ENCODE measurements at places on chromosomes 1 and 21.

- DNase-seq: no peak
Measured at GRCh38 chr1:178497903-178498478, 1.2 kb upstream of the CLEC20A start.

DNA sequence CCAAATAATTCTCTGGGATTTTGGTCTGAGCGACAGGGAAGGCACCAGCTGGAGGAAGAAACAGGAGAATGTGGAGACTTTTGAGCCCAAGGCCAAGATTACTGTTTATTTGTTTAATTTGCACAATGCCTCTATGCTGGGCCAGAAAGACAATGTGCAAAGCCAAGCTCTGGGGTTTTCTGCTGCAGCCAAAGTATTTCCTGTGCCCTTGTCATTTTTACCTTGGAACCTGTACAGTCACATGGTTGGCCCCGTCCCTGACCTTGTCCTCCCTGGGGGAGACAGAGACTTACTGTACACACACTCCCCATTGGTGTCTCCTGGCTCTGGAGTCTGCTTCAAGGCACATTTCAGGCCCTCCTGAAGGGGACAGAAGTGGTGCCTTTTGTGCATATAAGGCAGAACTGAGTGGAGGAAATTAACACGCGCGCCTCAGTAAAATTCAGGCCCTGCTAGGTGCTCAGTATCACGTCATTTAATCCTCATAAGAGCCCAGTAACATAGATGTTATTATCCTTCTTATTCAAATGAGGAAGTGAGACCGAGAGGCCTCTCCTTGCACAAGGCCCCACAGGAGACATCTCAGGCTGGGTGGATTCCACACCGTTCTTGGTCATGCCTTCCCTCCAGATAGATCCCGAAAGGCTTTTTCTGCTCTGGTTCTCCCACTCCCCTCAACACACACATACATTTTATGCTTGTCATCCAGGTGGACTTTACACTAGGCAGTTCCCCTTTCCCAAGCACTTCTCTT, 21.1 kb downstream of the C1orf115 start:
- DNase-seq: no peak

DNA sequence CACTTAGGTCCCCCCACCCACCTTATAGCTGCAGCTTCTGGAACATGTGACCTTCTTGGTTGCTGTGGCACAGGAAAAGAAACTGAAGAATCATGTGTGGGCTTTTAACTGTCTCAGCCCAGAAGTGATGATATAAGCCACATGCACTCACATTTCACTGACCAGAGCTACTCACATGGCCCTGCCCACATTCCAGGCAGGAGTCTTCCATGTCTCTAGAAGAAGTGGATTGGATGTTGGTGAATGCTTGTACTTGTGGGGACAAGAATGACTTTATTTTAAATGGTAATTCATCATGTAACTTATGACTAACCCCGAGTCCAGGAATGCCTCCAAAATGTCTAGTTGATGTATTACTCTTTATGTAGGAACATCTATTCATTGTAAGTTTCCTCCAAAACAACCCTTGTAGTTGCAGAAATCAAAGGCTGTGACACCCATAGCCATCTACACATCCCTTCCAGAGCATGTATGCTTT, 15.8 kb upstream of the CAMK1G start:
- no peak for DNase-seq

GRCh38 chr1:44406737-44407429, 1.8 kb downstream of the RNF220 start:
- DNase-seq: no peak

DNA sequence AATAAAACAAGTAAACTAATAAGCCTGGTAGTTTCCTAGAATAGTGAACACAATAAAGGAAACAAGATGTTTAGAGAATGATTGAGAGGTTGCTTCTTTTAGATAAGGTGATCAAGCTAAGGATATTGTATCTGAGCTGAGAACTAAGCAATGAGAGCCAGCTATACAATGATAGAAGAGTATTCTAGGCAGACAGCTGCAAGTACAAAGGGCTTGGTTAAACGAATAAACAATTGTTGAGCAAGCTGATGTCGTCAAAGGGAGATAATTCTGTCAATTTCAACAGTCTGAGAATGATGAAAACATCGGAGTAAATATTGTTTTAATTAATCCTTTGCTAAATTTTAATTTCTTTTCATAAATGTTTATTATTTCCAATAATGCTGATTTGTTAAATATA, 5.5 kb upstream of the FH start:
- DNase-seq: no peak

DNA sequence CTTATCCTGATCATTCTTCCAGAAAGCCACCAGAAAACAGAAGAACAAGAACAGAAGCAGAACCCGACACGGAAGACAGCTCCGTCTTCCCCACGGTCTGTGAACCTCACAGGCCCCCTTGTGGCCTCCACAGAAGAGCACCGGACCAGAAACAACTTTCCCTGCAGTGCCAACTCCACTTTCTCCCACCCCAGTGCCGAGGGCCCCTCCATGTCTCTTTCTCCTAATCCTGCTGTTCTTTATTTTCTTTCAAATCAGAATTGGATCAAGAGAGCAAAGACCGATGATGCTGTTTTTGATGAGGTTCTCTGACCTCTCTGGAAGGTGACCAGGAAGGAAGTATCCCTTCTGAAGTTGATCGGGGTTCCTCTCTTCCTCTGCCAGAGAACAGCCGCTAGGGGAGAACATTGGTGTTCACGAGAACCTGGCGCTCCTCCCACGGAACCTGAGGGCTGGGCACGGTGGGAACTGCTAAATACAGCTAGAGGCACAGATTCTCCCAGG, 58.9 kb upstream of the CTTNBP2NL start:
- no peak for DNase-seq

- no peak for DNase-seq
Measured at GRCh38 chr1:87560601-87561360, 232.1 kb downstream of the LMO4 start.

DNA sequence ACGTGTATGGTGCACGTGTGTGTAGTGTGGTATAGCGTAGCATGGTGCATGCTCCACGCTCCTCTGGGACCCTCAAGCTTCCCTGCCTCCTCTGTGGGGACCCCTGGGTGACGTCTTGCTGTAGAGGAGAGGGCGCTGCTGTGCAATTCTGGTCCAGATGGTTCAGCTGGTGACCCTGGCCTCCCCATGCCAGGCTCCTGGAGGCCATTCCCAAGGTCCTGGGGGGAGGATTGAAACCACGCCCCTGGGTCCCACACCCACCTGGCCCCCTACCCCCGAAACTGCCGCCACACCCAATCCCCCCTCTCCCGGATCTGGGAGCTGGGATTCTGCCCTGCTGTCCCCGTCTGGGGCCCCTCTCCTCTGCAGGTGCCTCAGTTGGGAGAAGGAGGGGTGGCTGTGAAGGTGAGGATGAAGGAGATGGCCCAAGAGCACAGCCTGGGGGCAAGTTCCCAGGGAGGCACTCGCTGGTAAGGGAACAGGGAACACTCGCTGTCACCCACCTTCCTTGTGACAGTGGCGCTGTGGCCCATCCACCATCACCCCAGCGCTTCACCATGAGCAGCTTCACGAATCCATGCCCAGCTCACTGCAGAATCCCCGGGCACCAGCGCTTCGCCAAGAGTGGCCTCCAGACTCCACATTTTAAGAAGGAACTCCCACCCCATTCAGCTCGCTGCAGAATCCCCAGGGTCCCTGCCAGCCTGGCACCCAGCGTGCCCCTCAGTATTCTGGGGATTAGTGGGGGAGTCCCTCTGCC, 38.0 kb downstream of the WDR4 start:
- no peak for DNase-seq

DNA sequence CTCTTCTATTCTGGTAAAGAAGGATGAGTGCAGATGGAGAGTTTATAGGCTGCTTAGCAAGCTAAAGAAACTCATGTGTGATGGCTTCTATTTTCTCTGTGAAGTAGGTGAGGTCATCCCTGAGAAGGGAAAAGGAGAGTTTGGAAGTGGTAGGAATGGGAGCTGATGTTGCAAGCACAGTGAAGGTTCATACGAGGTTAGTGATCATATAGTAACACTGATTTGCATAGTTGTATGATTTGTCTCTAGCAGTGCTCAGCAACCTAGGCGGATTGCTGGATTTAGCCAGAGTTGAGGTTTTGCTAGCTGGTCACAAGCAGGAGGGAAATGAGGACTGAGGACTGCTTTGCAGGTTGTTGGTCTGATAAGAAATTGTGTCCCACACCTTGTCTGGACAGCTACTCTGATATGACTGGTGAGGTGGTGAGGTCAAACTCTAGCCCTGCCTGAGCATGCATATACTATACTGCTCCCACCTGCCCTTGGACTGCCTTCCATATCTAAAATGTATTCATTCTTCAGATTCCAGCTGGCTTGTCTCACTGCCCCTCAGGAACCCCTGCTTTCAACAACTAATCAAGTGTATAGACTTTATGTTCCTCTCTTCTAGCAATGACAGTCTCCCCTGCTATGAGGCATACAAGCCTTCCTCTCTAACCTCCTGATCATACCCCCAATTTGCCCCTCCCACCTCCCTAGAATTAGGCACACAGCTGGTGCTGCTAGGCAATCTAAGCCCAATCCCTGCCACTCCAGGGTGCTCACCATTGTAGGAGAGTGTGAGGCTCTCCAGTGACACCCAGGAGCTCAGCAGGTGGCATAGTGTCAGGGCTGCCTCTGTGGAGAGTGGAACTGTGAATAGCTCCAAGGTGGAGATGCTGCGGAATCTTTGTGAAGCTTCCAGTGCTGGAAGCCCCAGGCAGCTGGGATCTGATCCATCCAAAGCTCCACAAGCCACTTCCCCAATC, 18.5 kb downstream of the LRRC41 start:
- DNase-seq: no peak

DNA sequence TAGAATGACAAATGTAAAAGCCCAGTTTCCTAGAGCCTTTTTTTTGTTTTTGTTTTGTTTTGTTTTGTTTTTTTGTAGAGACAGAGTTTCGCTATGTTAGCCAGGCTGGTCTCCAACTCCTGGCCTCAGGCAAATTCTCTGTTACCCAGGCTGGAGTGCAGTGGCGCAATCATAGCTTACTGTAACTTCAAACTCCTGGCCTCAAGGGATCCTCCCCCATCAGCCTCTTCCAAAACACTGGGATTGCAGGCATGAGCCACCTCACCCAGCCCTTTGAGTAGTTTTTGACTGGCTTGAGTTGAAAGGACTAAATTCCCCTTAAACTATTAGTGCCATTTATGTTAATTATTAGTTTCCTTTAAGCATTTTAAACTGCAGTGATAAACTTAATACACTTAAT, 28.8 kb upstream of the ZBTB18 start:
- no peak for DNase-seq
